ENCODE measurements at places on chromosomes 13 and 19. TPM values are rescaled to one million over a fixed set of nuclear protein-coding genes. Genes with fewer than 3 reads are reported as not detected.

Gene PCSK4
- total RNA-seq: 7.4 TPM

GRCh38 chr13:24985107-24985506, 110.8 kb upstream of the PABPC3 start:
- DNase-seq: no peak

DNA sequence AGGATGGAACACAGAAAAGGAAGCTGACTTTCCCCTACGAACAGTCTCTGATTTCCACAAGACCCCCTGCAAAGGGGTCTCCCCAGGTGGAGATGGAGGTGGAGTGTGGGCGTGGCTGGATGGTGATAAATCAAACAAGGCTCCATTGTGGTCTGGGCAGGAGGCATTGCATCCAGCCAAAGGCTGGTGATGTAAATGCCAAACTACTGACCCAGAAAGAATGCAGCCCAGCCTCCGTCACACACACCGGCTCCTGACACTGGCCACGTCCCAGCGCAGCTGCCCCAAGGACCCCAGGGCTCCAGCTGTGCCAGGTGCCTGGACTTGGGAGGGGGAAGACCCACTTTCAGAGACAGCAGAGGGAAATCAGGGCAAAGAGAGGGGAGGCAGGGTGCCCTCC, 6.3 kb downstream of the SLC7A1 start:
- DNase-seq: no peak

DNA sequence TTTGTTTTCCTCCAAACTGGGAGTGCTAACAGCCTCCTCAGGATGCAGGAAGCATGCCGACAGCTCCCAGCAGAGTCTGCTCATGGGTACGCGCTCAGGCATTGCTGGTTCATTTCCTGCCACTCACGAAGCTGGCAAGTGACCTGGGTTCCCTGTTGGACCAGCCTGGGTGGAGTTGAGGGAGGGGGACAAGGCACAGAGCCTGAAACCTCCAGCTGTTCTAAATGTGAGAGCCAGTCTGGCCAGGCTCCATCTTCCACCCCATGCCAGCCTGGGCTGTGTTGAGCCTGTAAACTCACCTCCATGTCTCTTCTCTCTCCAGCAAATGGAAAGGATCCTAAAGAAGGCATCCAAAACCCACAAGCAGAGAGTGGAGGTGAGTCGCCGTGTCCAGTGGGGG, 5.0 kb downstream of the FAM32A start:
- no peak for DNase-seq

GRCh38 chr13:99665711-99666110, 164.4 kb downstream of the TM9SF2 start:
- DNase-seq: no peak

GRCh38 chr19:28472843-28473242, 740.1 kb downstream of the UQCRFS1 start:
- no peak for DNase-seq

Gene PRR22
- 6.7 TPM for total RNA-seq

Gene PNMA8A
- 0.86 TPM for total RNA-seq

- DNase-seq: no peak
Observed at GRCh38 chr13:79307433-79307861, 98.6 kb downstream of the RBM26 start.

- no peak for DNase-seq
Observed at GRCh38 chr13:20127262-20127561, 33.6 kb downstream of the GJA3 start.

- peak; percentile 5 for DNase-seq
Observed at GRCh38 chr19:48616041-48616436, 1.2 kb upstream of the FAM83E start.

Gene ONECUT3
- not detected for total RNA-seq

GRCh38 chr13:54852831-54853230, 1824.2 kb downstream of the OLFM4 start:
- no peak for DNase-seq

- no peak for DNase-seq
Observed at GRCh38 chr13:39397896-39398265, 205.1 kb downstream of the LHFPL6 start.

Gene ZNF793
- total RNA-seq: 6.0 TPM

DNA sequence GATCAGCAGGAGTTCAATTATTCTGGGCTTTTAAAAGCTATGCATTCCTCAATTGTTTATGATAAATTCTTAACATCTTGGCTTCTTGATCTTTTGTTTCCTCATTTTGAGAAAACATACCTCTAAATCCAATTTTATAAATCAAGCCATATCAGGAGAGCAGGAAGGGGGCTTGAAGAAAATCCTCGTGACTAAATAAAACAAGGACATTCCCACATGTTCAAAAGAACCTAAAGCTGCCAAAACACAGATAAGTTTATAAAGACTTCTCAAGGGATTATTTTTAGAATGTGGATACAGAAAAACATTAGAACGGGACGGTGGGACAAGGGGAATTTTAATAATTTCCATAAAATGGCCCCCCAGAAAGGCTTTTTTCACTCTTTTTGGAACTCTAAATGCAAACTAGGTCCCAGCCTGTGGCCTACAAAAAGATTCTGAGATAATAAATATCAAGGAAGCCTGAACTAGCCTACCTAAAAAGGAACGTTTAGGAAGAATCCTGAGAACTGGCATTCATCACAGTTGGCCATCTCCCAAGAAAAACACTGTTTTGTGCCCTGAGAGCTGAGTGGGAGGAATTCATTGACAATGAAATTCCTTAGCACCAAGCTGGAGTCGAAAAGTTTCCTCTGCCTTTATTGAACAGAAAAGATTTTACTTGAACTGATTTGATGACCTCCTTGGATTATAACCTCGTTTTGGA, 30.1 kb downstream of the ZAR1L start:
- no peak for DNase-seq

DNA sequence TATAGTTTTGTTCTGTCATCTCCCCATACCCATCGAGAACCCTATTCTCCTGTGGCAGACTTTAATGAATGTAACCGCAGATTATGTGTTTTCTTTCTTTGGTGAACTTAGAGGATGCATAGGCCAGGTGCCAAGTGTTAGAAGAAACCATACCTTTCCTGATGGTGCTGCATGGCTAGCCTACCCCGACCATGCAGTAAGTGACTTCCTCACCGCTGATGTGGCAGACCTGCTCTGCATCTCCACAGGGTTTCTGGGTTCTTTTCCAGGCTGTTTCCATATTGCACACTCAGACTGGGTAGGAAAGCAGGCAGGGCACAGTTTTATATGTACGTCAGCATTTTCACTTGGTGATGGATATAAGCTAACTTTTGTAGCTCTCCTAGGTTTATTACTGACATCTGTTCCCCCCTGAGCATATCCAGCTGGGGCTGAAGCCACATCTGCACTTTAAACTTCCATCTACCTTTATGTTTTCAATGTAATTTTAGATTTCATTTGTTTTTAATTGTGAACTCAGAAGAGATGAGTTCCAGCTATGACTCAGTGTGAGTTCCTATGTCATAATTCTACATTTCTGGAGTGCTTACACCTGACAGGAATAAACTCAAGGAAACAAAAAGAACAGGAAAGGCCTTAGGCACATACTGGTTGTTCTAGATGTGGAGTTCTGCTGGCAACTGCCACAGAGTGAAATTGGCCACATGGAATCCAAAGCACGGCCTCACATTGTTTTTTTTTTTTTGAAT, 42.3 kb downstream of the LRCH1 start:
- DNase-seq: no peak

DNA sequence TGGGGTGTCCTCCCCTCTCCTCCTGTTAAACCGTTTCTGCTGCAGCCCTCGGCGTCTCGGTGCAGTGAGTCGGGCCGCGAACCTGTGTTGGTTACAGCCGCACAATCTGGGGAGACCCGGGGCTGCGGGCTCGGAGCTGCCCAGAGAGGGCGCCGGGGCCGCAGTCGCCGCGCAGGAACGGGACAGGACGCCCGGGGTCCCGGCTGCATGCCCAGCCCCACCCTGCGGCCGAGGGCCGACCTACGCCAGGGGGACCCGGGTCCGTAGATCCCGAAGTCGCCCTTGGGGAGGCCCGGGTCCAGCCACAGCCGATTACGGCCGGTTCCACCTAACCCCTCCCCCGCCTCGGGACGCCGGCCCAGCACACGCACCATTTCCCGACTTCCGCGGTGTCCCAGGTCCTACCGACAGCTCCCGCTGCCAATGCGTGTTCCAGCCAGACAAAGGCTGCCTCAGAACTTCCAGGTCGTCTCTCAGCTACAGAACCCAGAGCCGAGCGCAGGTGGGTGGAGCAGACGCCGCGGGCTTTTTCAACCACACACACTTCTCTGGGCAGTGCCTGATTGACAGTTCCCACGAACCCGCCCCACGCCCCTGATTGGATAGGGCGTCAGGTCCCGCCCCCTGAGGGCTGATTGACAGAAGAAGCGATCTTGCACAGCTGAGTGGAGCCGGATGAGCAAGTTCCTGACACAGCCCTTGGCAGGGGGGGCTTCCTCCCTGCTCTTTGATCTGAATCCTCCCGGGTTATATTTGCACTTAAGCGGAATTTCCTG, at the start of gene ZNF443:
Gene ZNF443, minus strand, starts transcription at position 481 of the 776 bp plus-strand sequence. Its CDS starts 107 bp downstream, at position 374.
- DNase-seq: peak; percentile 98

GRCh38 chr19:30969591-30969990, 379.6 kb downstream of the TSHZ3 start:
- no peak for DNase-seq

Gene CEBPG
- 18.8 TPM for total RNA-seq

Gene PEX11G
- total RNA-seq: 0.76 TPM

Gene EDNRB
- not detected for total RNA-seq

GRCh38 chr13:38804061-38804460, 117.2 kb downstream of the FREM2 start:
- DNase-seq: no peak

- no peak for DNase-seq
Observed at GRCh38 chr19:56946159-56946558, 105.6 kb upstream of the PEG3 start.

- DNase-seq: no peak
Observed at GRCh38 chr13:31956980-31957644, 74.5 kb upstream of the FRY start.

- DNase-seq: no peak
Observed at GRCh38 chr13:54092686-54093085, 1064.1 kb downstream of the OLFM4 start.

DNA sequence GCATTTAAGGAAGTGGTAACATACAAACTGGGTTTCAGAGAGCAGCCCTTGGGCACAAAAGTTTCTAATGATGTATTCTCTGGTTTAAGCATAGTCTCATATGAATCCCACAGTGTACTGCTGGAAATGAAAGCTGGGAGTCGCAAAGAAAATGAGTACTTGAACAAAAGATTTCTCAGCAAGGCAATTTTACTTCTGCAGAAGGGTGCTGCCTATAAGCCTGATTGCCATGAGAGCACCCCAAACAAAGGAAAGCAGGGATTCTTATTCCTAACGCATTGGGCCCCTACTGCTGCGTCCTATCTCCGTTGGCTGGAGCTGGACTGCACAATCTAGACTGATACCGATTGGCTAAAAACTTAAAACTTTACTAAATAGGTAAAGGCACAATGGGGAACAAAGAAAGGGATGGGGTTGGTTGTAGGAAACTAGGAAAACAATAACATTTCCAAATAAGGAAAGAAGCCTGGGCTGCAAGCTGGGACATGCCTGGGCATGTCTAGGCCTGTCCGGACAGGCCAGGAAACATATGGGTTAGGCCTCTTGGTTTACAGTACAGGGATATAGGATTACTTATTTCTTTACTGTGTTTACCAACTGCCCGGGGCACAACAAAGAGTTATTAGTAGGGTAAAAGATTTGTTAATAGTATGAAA, 27.4 kb upstream of the VN1R4 start:
- DNase-seq: no peak

DNA sequence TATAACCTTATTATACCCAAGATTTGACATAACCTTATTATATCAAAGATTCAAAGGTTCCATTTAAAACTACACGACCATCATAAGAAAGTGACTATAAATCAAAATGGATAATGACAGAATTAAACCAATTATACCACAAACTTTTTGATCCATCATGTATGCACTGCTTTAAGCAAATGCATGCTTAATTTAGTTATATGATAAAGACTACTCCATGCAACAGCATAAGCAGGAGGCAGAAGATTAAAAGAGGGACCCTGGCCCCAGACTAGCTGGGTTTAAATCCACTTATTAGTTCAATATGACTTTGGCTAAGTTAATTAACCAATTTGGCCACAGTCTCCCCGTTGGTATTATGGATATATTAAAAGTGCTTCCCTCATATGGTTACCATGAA, 11.4 kb downstream of the EFNB2 start:
- no peak for DNase-seq

- DNase-seq: no peak
Observed at GRCh38 chr19:30390356-30390988, 18.3 kb downstream of the ZNF536 start.

All from naive thymus-derived CD4-positive, alpha-beta T cell (primary cell).